ENCODE measurements at places on chromosomes 1 and 21.

DNA sequence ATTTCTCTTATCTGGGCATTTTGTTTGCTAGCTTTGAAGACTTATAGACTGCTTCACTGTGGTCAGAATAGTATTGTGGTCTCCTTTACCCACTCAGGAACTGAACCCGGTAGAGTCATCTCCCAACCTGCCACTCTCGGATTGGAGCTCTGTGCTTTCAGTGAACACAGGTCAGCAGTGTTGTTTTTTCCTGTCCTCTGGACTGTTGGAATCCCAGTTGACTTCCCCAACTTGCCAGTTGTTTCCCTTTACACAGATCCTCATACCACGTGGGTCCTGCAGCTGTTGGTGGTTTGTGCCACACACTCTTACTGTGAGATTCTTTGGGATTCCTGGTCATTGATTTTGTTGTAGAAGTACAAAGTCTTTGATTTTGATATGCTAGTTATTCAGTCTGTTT, 214.1 kb downstream of the DYRK1A start:
- no peak for DNase-seq

GRCh38 chr1:95953015-95953414, 719.0 kb downstream of the RWDD3 start:
- no peak for DNase-seq

DNA sequence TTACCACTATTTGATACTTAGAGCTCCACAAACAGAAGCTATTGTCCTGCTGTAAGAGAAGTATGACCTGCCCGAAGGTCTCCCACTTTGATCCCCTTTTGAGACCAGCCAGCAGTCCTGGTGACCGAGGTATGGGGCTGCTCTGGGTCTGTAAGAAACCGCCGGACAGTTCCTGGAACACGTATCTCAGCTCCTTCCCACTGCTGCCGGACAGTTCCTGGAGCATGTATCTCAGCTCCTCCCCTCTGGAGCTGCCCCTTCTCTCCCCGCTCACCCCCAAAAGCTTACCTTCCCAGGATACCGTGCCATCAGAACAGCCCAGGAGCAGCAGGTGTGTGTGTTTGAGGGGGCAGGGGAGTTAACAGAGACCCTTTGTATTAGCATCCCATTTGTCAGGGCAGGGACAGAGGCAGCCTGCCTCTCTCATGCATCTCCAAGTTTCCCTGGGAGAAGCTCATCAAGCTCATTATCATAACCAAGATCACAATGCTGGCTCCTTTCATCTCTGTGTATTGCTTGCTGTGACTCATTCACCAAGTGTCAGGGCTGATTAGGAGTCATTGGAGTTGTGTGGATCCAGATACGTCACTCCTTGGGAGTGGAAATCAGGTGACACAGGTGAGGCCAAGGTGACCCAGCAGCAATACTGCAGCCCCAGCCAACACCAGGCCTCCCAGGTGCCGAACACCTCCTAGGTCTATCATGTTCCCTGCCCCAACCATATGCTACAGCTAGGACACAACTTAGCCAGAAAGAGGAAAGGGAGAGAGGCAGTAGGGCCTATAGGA, 25.3 kb downstream of the OPTC start:
- DNase-seq, result no peak

DNA sequence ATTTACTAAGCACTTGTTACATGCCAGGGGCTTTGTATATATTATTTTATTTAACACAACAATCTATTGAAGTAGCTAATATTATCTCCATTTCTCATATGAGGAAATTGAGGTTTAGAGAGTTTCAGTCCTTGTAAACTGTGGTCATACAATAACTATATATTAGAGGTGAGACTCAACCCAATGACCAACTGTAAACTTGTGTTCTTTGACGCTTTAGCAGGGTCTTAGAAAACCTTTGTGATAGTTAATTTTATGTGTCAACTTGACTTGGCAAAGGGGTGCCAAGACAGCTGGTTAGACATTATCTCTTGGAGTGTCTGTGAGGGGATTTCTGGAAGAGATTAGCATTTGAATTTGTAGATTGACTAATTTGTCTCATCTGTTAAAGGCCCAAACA, 252.4 kb upstream of the B3GALT2 start:
- no peak for DNase-seq

GRCh38 chr1:207440626-207441025, 13.5 kb upstream of the CR2 start:
- no peak for DNase-seq

- no peak for DNase-seq
Measured at GRCh38 chr1:100296140-100296539, 30.1 kb downstream of the RTCA start.

DNA sequence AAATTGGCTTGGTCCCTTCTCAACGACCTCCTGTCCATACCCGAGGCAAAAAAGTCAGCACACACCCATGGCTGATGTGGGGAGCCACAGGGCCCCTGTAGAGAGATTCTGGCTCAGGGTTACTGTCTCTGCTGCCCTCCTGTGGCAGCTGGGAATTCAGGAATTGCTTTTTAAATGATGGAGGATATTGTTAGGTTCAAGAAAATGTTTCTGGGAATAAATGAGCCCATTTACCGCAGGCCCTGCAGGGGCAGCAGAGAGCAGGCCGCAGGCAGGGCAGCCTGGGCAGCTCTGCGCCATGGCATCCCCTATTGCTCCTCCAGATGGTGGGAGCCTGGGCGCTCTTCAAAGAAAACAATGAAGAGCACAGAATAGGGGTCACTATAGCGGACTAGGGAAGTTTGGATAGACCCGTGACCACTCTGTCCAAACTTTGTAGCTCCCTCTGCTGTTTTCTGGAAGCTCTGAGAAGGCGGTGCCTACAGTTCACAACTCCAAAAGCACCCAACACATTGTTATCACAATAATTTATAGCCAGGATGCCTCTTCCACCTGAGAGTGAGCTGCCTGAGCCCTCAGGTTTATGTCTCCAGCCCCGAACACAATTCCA, 201.1 kb downstream of the BACH1 start:
- DNase-seq, result no peak

DNA sequence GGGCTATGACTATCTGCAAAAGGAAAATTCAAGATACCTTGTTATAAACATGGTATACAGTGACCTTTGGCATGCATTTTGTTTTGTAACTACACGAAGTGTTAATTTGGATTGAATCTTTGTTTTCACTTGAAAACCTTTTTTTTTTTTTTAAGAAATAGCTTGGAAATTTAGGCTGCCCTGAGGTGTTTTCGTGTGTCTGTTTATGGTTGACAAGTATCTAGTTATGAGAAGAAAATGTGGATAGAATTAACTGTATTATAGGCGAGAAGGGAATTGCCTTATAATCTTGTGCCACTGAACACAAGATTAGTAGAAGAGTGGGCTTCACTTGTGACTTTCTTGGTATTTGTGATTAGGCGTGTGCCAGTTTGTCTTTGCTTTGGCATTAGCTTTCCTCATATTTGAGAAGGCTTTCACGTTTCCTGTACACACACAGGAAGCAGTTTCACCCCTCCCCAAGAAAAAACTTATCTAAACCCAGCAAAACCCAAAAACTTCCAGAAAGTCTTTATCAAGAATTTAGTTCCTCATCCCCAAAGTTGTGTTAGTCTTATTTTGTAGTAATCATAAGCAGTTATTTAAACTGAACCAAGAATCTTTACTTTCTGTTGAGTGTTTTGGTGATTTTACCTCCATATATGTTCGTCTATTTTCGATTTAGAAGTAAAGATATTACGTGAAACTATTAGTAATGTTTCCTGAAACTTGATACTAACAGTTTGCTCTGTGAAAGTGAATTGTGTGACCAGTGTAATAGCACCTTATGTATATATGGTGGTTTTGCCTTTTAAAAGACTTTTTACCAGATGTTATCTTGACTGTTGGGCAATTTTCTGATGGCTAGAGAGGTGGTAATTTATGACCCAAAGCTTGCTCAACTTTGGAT, 3.8 kb downstream of the DYRK1A start:
- DNase-seq, result no peak

DNA sequence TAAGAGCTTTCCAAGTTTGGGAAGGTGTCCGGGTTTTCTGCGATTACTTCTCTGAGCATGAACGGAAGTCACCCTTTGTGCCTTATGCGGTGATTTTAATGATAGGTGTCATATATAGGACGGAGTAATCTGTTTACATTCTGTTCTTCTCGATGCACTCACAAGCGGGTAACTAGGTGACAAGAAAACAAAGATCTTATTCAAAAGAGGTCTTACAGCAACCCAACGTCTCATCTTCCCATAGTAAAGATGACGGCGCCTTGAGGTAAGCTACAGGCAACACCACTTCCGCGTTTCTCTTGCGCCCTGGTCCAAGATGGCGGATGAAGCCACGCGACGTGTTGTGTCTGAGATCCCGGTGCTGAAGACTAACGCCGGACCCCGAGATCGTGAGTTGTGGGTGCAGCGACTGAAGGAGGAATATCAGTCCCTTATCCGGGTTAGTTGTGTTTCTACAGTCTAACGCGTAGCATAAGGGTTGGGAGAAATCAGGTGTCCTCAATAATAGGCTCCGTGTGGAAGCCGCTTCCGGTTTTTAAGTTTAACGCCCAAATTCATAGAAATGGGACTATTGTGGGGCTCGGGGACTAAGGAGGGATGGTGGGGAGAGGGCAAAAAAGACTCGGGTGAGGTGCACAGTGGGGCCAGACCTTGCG, at the start of gene UFC1:
Gene UFC1 (plus strand): TSS at position 297 of the 656 bp plus-strand sequence. CDS start 20 bp downstream, at position 317.
- peak; percentile 68 for DNase-seq

- no peak for DNase-seq
Measured at GRCh38 chr21:28380241-28380640, 612.4 kb downstream of the LTN1 start.

All from posterior cingulate gyrus (tissue), 11 donors.